ENCODE measurements at places on chromosomes 5 and 9.

- no peak for DNase-seq
These were observed 134.4 kb downstream of the FGF1 start for GRCh38 chr5:142551338-142552067.

- DNase-seq: no peak
These were observed 71.4 kb upstream of the STARD4 start for GRCh38 chr5:111583758-111584203.

DNA sequence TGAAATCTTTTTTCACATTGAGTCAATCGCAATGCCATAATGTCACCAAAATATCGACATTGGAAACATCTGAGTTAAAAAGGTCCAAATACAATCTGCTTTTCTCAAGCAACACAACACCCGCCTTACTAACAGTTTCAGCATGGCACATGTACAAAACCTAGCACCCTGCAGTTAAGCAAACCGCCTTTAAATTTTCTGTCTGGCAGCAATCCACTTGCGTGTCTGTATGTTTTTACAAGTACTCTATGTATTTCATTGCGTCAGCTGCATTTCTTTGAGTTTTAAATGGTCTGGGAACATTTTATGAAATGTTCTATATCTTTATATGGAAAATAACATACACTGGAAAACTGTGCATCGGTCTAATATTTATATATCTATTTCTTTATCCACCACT lies 134.6 kb downstream of the DENND1A start:
- DNase-seq: no peak

DNA sequence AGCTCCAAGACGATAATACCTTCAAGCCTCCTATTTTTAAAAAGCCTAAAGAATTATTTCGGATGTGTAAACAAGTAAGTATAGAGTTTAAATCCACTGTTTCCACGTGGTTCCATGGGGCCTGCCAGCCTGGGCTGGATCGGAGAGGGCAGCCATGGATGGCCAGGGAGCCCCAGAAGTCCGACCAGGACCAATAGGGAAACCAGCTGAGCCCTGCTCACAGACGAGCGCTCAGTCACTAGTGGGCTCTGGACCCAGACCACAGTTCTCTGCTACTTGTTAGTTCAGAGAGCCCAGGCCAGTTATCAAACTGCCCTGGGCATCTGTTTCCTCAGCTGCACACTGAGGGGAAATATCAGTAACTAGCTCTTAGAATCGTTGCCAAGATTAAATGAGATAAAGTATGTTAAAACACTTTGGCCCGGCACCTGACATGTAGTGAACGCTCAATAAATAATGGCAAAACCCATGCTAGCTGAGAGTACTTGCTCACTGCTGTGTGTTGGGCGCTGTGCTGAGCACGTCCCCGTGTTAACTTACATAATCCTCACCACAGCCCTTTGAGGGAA lies 124.8 kb downstream of the RGS3 start:
- no peak for DNase-seq

GRCh38 chr9:136342181-136343120 lies 15.1 kb downstream of the GPSM1 start:
- DNase-seq: peak; percentile 62

DNA sequence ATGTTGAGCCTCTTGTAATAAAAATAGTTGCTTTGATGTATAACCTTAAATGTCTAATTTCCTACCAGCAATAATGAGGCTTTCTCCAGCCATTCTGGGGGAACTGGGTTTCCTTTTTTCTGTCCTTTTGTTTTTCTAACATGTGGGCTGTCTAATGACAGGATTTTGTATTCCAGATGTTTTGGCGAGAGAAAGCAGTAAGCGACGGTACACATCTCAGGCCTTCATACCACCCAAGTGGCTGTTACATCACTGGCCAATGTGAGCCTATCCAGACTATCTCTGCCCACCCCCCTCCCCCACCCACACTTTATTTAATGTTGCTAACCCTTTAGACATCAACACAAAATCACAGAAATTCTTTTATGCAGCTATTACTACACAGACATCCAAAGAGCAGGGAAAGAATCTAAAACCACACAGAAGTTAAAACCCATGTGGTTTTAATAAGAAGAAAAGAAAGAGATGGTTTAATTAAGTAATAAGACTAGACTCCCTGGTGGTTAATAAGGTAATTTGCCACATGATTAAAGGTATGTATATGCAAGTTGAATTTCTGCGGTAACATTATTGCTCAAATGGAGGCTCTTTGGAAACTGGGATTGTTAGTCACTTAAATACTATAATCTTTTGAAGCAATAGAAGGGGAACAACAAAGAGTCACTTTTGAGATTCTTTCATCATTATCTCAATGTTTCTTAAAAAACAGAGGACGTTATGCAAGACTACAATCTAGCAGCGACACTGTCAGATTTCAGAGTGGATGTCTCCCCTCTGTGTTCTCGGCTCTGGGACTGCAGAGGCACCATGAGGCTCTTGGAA lies 365.1 kb downstream of the ENC1 start:
- DNase-seq: no peak

- DNase-seq: no peak
These were observed 104.7 kb downstream of the DROSHA start for GRCh38 chr5:31427013-31427723.

DNA sequence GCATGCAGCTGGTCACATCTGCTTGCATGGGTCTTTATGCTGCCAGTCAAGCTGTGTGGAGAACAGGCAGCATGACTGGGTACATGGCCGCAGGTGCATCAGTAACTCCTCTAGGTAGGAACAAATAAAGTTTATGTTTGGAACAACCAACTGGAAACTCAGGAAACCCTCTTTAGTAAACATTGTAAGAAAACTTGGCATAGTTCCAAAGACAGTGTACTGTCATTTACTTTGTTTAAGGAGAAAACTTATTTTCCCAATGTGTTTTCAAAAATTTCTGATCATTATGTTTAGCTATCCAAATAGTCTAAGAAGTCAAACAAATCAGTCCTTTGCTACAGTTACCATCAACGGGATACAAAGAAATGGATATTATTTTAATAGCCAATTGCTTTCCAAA lies 386.0 kb downstream of the CHSY3 start:
- no peak for DNase-seq

DNA sequence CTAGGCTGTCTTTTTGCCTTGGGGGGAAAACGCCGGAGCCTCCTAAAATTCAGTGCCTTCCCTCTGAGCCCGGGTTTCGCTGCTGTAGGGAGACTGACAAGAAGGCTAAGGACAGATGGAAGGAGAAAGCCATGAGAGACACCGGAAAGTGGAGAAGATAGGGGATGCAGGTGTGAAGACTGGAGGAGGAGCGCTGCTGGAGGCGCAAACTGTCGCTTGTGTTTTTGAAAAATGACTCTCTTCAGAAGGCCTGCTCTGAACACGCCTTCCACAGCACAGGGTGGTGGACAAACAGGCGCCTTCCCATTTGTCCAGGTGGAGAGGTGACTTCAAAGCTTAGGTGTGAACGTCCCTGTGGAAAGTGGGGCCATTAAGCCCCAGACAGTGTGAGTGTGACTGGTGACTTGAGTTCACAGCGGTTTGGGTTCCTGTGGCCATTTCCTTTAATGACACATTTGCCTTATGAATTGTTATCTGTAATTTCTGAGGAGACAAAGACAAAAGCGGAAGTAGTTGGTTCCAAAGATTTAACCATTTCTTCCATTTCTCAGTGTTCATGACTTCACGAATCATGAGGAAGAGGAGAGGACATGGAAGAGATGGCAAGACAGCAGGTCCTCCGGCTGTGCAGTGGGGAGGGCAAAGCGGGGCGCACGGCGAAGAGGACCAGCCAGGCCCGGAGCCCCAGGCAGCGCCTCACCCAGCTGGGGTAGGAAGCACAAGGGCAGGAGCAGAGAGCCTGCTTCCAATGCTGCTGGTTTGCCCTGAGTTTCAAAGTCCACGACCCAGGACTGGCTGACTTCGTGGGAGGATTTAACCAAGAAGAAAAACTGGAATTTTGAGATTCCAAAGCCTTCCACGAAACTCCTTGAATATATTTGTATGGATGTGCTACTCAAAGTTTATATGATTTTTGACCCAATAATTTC lies 27.8 kb upstream of the SEMA4D start:
- DNase-seq: no peak

DNA sequence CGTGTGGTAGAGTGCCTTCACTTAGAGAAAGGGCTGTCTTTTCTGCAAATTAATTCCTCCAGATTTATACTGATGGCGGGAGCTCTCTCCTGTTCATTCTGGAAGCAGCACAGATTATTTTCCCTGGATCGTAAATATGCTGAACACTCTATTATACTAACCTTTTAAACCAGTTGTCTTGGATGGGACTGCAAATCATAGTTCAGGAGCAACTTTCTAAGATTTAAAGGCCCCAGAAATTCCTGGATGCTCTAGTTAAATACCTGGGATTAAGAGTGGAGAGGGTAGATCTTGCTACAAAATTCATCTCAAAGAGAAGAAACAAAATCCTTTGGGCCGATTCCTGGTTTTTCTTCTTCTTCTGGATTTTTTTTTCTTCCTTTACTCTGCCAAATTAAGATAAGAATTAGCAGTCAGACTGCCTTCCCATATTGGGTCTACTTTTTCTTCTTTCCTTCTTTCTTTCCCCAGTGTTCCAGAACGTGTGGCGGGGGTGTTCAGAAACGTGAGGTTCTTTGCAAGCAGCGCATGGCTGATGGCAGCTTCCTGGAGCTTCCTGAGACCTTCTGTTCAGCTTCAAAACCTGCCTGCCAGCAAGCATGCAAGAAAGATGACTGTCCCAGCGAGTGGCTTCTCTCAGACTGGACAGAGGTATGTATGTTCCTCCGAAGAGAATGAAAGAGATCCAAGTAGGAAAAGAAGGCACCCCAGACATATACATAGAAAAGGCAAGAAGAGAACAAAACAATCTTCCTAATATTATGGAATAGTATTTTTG lies 262.7 kb downstream of the SAXO1 start:
- no peak for DNase-seq

GRCh38 chr9:126705767-126706697 lies 92.3 kb downstream of the LMX1B start:
- no peak for DNase-seq

- no peak for DNase-seq
These were observed 3.0 kb upstream of the CD274 start for GRCh38 chr9:5447337-5447736.

GRCh38 chr9:81303658-81304057 lies 385.7 kb downstream of the TLE1 start:
- DNase-seq: no peak

DNA sequence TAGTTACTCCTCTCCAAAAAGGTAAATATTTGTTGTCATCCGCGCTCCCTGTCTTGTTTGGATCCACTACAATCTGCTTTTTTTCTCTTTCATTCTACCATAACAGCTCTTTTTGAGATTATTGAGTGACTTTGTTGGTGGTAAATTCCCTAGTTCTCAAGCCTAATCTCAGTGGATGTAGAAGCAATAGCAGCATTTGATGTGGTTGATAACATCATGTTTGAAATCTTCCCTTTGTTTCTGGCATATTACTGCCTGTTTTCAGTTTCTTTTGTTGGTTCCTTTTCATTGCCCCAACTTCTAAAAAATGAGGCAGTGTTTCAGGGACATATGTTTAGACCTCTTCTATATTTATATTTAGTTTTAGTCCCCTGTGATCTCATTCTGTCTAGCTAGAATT lies 8.9 kb downstream of the CDC42SE2 start:
- DNase-seq: no peak

- no peak for DNase-seq
These were observed at the start of gene DOCK2 for GRCh38 chr5:169637085-169637548. DOCK2 (plus strand) TSS chr5:169637275; CDS start chr5:169637327, 52 bp downstream.

GRCh38 chr9:14369011-14369410 lies 55.1 kb upstream of the NFIB start:
- no peak for DNase-seq

GRCh38 chr9:135959814-135960213 lies 1.4 kb downstream of the UBAC1 start:
- DNase-seq: no peak

Data from retinal pigment epithelial cell (primary cell).